ENCODE measurements at places on chromosomes 1 and 21.

GRCh38 chr1:182368903-182369302, 22.7 kb downstream of the GLUL start:
- DNase-seq: no peak

- DNase-seq: peak; percentile 52
These were observed 19.7 kb upstream of the RIPK4 start for GRCh38 chr21:41786509-41786987.

DNA sequence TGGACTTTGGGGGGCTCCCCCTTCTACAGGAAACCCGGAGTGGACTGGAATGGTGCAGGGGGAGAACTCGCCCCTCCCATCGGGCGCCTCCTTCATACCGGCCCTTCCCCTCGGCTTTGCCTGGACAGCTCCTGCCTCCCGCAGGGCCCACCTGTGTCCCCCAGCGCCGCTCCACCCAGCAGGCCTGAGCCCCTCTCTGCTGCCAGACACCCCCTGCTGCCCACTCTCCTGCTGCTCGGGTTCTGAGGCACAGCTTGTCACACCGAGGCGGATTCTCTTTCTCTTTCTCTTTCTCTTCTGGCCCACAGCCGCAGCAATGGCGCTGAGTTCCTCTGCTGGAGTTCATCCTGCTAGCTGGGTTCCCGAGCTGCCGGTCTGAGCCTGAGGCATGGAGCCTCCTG, at the start of gene TNFRSF14:
TNFRSF14 (plus strand) TSS at position 95 of the 401 bp plus-strand sequence; CDS start at position 389, 294 bp downstream.
- DNase-seq: peak; percentile 38

- no peak for DNase-seq
These were observed 519.0 kb downstream of the LTN1 start for GRCh38 chr21:28473530-28474220.

DNA sequence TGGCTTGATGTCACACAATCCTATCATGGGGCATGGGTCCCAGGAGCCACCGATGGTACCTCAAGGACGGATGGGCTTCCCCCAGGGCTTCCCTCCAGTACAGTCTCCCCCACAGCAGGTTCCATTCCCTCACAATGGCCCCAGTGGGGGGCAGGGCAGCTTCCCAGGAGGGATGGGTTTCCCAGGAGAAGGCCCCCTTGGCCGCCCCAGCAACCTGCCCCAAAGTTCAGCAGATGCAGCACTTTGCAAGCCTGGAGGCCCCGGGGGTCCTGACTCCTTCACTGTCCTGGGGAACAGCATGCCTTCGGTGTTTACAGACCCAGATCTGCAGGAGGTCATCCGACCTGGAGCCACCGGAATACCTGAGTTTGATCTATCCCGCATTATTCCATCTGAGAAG, 46.3 kb downstream of the ACP6 start:
- DNase-seq: no peak

- peak; percentile 39 for DNase-seq
These were observed 47.1 kb upstream of the PLA2G2C start for GRCh38 chr1:20233394-20233793.

DNA sequence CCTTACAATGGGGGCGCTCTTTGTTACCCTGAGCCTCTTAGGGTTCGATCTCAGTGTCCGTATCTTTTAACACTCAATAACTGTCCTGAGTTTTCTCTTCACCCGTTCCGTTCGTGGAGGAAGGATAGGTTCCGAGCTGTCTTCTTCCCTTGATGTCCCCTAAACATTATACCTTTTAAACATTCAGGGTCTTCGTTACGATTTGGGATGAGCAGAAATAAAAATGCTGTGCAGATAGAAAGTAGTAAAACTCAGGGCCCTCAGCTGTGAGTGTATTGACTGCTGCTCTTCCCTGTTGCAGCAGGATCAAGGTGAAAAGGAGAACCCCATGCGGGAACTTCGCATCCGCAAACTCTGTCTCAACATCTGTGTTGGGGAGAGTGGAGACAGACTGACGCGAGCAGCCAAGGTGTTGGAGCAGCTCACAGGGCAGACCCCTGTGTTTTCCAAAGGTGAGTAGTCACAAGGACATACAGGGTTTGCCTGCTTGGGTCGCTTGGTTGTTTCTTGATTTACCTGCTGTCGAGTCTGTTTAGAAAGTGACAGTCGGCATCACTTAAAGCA, 784 bp downstream of the RPL11 start:
- no peak for DNase-seq

All from NCI-H345 (cell line).